ENCODE measurements at places on chromosomes 4 and X.

GRCh38 chr4:94216394-94216793 lies 8.7 kb downstream of the SMARCAD1 start:
- no peaks in the 10 kb centered on the region for H3K27me3 ChIP-seq
- no peak for DNase-seq
- H3K4me3 ChIP-seq = no peak overlapping the region

- no peaks in the 10 kb centered on the region for H3K36me3 ChIP-seq
- no peaks in the 10 kb centered on the region for H3K27me3 ChIP-seq
- H3K4me3 ChIP-seq = no peak overlapping the region
- no peaks in the 10 kb centered on the region for H3K4me1 ChIP-seq
Observed at GRCh38 chr4:98939892-98940298, 11.0 kb upstream of the EIF4E start.

GRCh38 chr4:14592950-14593349 lies 409.3 kb upstream of the CPEB2 start:
- no peak for DNase-seq
- peaks cover 8% of the 10 kb centered on the region for H3K4me1 ChIP-seq
- H3K27ac ChIP-seq = no peak overlapping the region
- H3K27me3 ChIP-seq = no peaks in the 10 kb centered on the region
- H3K36me3 ChIP-seq = no peaks in the 10 kb centered on the region

DNA sequence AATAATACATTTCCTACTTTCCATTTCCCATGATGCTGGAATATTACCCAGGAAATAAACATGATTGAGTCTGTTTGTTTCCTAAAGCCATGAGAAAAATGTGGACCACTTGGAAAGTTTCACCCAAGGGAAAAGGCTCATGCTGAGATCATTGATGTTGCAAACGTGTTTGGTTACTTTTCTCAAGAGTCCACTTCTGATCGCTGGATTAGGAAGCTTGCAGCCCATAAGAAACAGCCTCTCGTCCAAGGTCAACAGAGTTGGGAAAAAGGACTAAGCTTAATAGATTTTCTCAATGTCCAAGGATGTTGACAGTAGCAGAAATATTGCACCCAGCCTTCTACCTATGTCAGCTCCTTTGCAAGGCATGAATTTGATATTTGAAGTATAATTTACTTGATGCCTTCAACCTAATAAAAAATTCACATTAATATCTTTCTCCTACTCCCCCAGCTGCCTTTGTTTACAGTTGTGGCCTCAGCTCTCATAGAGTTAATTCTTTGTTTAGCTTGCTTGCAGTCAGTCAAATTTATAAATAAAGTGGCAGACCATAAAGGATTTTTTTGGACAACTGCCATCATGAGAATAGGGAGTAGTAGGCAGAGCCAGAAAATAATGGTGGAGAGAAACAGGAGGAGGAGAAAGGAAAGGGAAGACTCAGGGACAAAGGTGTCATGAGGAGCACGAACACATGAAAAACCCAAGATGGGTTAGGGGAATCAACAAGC lies 65.6 kb upstream of the BLTP1 start:
- H3K27me3 ChIP-seq = peaks cover 33% of the 10 kb centered on the region
- H3K36me3 ChIP-seq = no peaks in the 10 kb centered on the region
- H3K27ac ChIP-seq = no peak overlapping the region
- no peaks in the 10 kb centered on the region for H3K4me1 ChIP-seq

DNA sequence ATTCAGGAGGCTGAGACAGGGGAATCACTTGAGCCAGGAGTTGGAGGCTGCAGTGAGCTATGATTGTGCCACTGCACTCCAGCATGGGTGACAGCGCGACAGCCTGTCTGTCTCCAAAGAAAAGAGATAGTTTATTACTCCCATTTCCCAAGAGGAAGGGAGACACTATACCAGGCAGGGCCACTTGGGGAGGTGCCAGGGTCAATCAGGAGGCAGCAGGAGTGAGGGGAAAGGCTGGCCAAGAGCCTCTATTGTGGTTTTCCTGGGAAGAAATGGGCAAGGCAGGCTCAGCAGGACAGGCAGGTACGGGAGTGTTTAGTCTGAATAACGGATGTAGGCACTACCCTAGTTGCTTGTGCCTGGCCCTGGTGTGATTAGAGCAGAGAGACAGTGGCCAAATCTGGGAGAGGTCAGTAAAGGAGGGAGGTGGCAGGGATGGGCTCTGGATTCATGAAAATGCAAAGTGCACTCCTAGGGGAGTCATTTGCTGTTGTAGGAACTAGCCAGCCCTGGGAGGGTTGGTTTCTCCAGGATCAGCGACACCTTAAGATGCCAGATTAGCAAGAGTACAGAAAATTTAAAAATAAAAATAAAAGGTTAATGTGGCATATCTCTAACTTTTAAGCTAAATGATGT lies 20.2 kb upstream of the CDKN2AIP start:
- no peaks in the 10 kb centered on the region for H3K4me1 ChIP-seq
- no peaks in the 10 kb centered on the region for H3K36me3 ChIP-seq
- H3K4me3 ChIP-seq = no peak overlapping the region
- H3K27ac ChIP-seq = no peak overlapping the region
- DNase-seq = no peak

DNA sequence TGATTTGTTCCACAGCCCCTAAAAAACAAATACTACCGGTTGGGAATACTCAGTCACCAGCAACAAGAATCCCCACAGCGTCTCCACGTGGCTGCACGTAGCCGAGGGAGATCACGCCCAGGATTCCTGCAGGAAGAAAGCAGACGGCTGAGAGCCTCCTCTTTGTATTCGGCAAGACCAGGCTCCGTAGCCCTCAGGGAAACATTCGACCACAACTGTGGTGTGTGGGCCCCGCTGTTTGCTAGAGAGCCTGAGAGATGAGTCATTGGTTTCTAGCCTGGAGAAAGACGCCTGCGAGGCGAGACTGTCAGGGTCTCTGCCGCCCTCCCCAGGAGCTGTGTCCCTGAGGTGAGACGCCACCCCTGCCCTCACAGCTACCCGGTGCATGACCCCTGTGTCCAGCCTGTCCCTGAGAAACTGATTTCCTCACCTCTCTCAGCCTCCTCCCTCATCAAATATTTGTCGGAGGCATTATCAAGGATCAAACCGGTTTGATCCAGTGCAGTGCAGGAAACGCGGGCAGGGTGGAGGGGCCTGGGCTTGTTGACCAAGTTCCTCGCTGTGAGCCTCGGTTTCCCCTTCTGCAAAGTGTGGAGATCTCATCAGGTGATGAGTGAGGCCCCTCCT lies 4.7 kb upstream of the S100P start:
- H3K4me1 ChIP-seq = no peaks in the 10 kb centered on the region
- H3K27ac ChIP-seq = peak overlapping the region; percentile 54
- H3K4me3 ChIP-seq = no peak overlapping the region
- H3K36me3 ChIP-seq = no peaks in the 10 kb centered on the region
- H3K27me3 ChIP-seq = no peaks in the 10 kb centered on the region

DNA sequence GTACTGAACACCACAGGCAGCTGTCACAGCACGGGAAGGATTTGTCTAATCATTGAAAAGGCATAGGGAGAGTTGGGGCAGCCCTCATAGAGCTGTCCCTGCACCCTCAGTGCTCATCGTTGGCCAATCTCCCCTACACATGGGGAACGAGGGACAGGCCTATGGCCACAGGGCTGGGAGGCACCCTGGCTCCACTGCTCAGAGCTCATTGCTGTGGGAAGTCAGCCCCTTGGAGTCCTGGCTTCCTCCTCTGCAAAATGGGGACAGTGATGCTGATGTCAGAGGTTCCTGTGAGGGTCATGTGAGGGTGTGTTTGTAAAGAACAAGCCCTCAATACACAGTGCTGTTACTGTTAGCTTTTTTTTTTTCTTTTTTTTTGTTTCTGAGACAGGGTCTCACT lies 19.3 kb upstream of the HTRA3 start:
- H3K4me3 ChIP-seq = no peak overlapping the region
- no peak for DNase-seq
- peaks cover 9% of the 10 kb centered on the region for H3K4me1 ChIP-seq
- no peaks in the 10 kb centered on the region for H3K27me3 ChIP-seq

- H3K36me3 ChIP-seq = no peaks in the 10 kb centered on the region
- no peak for DNase-seq
- no peak overlapping the region for H3K4me3 ChIP-seq
- H3K27ac ChIP-seq = no peak overlapping the region
Observed at GRCh38 chrX:29471829-29472228, 743.5 kb upstream of the MAGEB2 start.

DNA sequence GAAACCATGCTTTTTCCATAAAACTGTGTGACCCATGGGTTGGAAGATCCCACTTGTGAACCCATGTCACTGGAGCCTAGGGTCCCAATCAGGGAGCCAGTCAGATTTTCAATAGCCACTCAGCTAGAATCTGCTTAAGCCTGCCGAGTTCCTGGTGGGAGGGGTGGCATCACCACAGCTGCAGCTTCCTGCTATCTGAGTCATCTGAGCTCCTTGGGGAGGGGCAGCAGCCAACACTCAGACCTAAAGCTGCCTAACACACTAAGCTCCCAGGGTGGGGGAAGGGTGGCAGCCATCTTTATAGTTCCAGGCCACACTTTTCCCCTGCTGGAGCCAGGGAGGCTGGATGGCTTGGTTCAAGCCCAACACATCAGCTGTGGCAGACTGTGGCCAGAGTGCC lies 350.1 kb downstream of the C4orf33 start:
- H3K36me3 ChIP-seq = no peaks in the 10 kb centered on the region
- no peak overlapping the region for H3K4me3 ChIP-seq
- H3K4me1 ChIP-seq = no peaks in the 10 kb centered on the region

DNA sequence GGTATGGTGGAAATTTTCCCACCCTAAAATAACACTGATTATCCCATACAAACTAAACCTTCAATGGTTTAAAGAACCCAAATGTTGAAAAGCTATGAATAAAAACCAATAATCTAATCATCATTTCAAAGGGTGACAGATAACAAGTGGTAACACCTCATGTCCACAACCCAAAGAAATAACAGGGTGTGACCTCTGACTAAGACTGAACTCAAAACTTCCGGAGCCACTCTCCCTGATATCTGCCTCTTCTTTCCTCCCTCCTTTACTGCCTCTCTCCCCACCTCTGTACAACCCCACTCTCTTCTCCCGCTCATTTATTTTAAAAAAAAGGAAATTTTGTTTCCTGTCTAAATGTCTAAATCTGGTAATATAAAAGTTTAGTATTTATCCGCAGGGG lies 11.5 kb downstream of the FBXW7 start:
- no peak for DNase-seq
- no peak overlapping the region for H3K4me3 ChIP-seq
- no peaks in the 10 kb centered on the region for H3K36me3 ChIP-seq
- H3K27me3 ChIP-seq = peaks cover 3% of the 10 kb centered on the region
- no peak overlapping the region for H3K27ac ChIP-seq
- H3K4me1 ChIP-seq = peaks cover 5% of the 10 kb centered on the region

DNA sequence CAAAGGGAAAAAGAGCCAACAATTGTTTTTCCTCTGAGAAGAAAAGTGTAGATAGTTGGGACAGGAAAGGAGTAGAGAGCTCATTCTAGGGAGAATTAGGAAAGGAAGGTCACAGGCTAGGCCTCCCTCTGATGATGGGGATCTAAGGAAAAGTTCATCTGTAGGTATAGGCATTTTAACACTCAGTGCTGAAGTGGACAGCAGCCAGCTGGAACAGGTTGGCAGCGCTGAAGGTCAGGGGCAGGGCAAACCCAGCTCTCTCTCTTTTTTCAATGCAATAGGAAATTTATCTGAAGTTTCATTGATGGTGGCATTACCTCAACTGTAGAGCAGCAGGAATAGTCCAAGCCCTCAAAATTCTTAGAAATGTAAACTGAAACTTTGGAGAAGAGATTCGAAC lies 98.5 kb upstream of the ETNPPL start:
- no peak overlapping the region for H3K27ac ChIP-seq
- peak; percentile 78 for DNase-seq
- no peaks in the 10 kb centered on the region for H3K36me3 ChIP-seq
- no peaks in the 10 kb centered on the region for H3K27me3 ChIP-seq

DNA sequence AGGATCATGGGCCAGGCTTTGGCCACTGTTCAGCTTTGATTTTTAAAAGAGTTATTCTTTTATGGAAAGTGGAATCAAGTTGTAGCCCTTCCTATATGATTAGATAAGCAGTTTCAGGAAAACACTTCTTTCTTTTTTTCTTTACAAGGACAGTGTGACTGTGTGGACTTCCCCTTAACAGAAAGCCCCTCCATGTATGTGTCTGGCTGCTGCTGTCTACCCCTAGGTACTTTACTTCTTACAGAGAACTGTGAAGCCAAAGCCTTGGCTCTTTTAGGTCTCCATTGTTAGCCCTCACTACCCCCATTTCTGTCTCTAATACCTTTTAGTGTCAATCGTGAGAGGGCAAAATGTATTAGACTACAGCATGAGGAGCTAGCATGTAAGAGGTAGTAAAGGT lies 19.1 kb downstream of the VSIG1 start:
- no peaks in the 10 kb centered on the region for H3K36me3 ChIP-seq
- no peak overlapping the region for H3K4me3 ChIP-seq
- H3K27ac ChIP-seq = no peak overlapping the region
- no peak for DNase-seq
- H3K4me1 ChIP-seq = no peaks in the 10 kb centered on the region

DNA sequence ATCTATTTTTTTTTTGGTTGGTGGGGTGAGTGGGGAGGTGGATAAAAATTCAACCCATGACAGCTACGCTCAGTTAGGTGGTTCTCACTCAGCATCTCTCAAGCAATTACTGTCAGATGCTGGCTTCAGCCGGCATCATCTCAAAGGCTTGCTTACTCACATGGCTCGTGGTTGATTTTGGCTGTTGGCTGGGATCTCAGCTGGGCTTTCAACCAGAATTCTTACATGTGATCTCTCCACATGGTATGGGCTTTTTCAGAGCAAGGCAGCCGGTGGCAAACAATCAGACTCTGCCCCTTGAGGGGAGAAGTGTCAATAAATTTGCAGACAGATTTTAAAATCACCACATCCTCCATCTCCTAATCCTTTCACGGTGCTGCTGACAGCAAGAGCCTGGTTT lies 47.2 kb downstream of the SLC34A2 start:
- no peaks in the 10 kb centered on the region for H3K36me3 ChIP-seq
- H3K27me3 ChIP-seq = peaks cover 24% of the 10 kb centered on the region
- no peak overlapping the region for H3K4me3 ChIP-seq
- no peak overlapping the region for H3K27ac ChIP-seq
- DNase-seq = no peak

- no peaks in the 10 kb centered on the region for H3K36me3 ChIP-seq
- H3K4me1 ChIP-seq = no peaks in the 10 kb centered on the region
- H3K4me3 ChIP-seq = no peak overlapping the region
- DNase-seq = no peak
- H3K27me3 ChIP-seq = no peaks in the 10 kb centered on the region
- no peak overlapping the region for H3K27ac ChIP-seq
Observed at GRCh38 chr4:47017494-47017893, 13.9 kb upstream of the GABRB1 start.

GRCh38 chrX:17499512-17499911 lies 124.5 kb downstream of the NHS start:
- DNase-seq = peak; percentile 65
- H3K27me3 ChIP-seq = no peaks in the 10 kb centered on the region
- no peak overlapping the region for H3K4me3 ChIP-seq
- H3K36me3 ChIP-seq = no peaks in the 10 kb centered on the region
- no peaks in the 10 kb centered on the region for H3K4me1 ChIP-seq
- H3K27ac ChIP-seq = no peak overlapping the region

GRCh38 chr4:133355633-133356032 lies 206.5 kb downstream of the PCDH10 start:
- H3K36me3 ChIP-seq = peaks cover 20% of the 10 kb centered on the region
- H3K27me3 ChIP-seq = no peaks in the 10 kb centered on the region
- H3K4me3 ChIP-seq = no peak overlapping the region
- H3K4me1 ChIP-seq = no peaks in the 10 kb centered on the region
- no peak overlapping the region for H3K27ac ChIP-seq

GRCh38 chr4:123892368-123892976 lies 495.9 kb downstream of the SPRY1 start:
- no peaks in the 10 kb centered on the region for H3K4me1 ChIP-seq
- no peak for DNase-seq
- H3K27ac ChIP-seq = no peak overlapping the region
- H3K4me3 ChIP-seq = no peak overlapping the region
- H3K36me3 ChIP-seq = no peaks in the 10 kb centered on the region
- no peaks in the 10 kb centered on the region for H3K27me3 ChIP-seq
